ENCODE measurements at places on chromosomes 12 and 14.

DNA sequence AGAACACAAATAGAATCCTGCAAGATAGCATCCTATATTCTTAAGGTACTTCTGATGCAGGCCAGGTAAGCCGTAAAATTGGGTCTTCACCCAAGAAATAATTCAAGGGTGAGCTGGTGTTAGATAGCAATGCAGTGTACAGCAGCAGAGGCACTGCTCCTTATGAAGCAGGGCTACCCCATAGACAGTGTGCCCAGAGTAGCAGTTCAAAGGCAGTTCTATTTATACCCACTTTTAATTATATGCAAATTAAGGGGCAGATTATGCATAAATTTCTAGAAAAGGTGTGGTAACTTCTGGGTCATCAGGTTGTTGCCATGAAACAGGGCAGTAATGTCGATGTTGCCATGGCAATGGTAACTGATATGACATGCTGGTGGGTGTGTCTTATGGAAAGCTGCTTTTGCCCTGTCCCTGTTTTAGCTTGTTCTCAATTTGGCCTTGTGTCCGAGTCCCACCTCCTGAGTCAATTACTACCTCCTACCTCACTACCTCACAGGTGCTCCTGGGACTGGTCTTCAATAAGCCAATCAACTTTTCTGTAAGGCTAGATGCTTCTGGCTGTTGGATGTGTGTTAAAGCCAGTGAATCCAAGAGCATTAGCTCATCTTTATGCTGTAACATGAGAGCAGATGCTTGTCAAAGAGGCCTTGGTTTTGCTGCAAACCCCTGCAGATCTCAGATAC lies 61.0 kb downstream of the PPM1A start:
- no peak for DNase-seq

GRCh38 chr14:60222820-60223219 lies 26.2 kb upstream of the PPM1A start:
- DNase-seq = no peak

DNA sequence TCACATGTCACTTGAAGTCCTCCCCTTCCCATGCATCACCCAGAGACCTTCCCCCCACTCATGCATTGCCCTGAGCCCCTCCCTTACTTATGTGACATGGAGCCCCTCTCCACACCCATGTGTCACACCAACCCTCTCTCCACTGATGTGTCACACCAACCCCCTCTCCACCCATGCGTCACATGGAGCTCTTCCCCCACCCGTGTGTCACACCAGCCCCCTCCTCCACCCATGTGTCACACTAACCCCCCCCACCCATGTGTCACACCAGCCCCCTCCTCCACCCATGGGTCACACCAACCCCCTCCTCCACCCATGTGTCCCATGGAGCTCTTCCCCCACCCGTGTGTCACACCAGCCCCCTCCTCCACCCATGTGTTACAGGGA lies 30.4 kb downstream of the RTL1 start:
- DNase-seq = no peak

- no peak for DNase-seq
Observed at GRCh38 chr12:31586728-31587127, 4.2 kb downstream of the DENND5B start.

- peak; percentile 54 for DNase-seq
Observed at GRCh38 chr12:93950311-93950710, 198.1 kb upstream of the PLXNC1 start.

DNA sequence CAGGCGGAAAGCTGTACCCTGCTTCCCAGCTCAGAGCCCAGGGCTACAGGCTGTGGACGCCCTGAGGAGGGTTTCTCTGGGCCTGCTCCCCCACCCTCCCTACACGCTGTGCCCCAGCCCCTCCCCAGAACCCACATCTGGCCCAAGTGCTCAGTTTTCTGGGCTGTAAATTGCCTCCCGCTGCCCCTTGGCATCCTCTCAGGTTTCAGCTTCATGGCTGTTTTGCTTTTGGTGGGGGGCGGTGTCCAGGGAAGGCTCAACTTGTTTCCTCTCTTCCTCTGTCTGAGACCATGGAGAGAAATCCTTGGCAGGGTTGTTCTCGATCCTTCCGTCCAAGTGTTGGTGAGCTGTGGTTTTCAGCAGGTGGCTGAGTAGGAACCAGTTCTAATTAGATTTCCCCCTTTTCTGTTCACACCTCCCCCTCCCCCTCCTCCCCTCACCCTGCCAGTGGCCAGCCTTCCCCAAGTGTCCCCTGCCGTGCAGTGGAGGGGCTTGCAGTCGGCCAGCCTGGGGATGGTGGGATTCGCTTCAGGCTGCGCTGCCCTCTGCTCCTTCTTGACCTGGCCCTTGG lies 61.8 kb downstream of the TSPAN9 start:
- DNase-seq = no peak

DNA sequence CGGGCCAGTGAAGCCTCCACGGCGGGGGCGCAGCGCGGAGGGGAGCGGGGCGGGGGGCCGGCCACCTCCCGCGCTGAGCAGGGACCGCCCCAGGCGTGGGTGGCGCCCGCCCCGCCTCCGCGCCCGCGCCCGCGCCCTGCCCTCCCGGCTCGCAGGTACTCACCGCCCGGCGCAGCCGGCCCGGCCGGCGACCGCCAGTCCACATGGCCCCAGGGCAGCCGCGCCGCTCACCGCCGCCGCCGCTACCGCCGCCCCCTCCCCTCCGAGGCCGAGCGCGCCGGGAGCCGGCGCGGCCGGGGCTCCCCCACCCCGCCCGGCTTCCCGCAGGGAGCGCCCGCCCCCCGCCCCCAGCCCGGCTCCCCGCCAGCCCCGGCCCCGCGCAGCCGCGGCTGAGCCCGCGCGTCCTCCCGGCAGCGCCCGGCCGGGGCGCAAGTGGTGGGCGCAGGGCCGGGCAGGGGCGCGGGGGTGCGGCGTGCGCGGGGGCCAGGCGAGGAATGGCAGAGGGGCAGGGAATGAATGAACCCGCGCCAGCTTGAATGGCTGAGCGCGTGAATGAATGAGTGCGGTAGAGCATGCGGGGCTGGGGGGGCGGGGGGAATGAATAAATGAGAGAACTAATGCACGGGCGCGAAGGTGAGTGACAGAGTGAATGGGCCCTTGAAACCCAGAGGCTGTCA lies at the start of gene BEGAIN:
Gene BEGAIN, minus strand, starts transcription at position 332 of the 677 bp plus-strand sequence. Its CDS starts 127 bp downstream, at position 205.
- no peak for DNase-seq

DNA sequence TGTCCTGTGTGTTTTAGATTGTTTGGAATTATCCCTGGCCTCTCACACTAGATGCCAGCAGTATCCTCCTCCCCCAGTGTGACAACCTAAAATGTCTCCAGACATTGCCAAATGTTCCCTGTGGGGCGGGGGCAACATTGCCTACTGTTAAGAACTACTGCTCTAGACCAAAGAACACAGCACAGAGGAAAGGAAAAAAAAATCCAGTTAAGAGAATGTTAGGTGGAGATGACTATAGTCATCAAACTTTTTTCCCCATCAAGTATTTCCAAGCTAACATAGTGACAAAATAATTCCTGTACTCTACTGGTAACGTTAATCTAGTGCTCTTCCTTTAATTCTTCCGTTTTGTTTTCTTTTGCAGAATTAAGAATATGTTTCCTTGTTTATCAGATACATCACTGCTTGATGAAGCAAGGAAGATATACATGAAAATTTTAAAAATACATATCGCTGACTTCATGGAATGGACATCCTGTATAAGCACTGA lies 3.5 kb downstream of the CDKN1B start:
- DNase-seq = no peak

- DNase-seq = no peak
Observed at GRCh38 chr12:87383680-87384079, 645.5 kb downstream of the C12orf50 start.

DNA sequence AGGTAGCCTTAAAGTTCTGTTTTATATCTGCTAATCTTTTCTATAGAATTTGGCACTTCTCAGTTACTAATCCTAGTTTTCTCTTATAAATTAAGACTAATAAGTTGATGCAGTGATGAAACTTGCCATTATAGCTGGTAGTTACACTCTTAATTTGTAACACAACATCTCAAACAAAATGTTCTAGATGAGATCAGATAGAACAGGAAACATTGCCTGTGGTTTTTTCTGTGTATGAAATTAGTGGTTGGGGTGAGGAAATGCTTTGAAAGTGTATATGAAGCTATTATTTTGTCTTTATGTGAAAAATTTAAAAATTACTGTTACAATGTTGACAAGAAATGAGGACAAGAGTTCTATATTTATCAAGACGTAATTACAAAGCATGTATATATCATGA lies 91.9 kb downstream of the PCNX1 start:
- DNase-seq = no peak

GRCh38 chr12:9786726-9787717 lies 26.3 kb upstream of the CD69 start:
- peak; percentile 6 for DNase-seq
